AG09319 (cell line): ENCODE measurements at places on chromosomes 16 and 17.
A peak's percentile ranks its signal among the peaks of the same experiment; 100 is the strongest.

- DNase-seq = no peak
Measured at GRCh38 chr16:87929986-87930385, 6.3 kb downstream of the CA5A start.

DNA sequence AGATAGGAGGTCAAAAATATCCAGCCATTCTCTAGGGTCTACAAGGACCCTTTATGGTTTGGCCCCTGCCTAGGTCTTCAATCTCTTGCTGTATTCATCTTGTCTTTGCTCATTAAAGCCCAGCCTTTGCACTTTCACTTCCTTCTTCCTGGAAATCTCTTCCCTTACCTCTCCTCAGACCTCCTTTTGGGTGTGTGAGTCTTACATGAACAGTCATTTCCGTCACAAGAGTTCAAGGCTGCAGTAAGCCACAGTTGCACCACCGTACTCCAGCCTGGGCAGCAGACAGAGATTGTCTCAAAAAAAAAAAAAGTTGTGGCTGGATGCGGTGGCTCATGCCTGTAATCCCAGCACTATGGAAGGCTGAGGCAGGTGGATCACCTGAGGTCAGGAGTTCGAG is 6.0 kb upstream of the ATP1B2 start:
- no peak for DNase-seq

DNA sequence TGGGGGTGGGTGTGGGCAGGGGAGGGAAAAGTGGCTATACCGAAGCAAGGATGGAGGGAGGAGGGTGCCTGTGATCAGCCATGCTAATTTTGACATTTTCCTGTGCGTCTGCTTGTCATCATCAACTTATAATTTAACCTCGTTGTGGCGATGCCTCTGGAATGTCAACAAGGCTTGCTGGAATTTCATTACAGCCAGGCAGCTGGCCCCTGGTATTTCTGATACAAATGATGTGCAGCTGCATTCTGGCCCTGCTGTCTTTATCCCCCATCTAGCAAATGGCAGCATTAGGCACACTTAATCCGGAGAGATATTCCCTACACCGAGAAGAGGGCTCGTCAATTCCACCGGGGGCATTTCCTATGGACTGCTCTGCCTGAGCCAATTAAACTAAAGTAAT is 278.3 kb upstream of the CCL2 start:
- no peak for DNase-seq

- no peak for DNase-seq
Measured at GRCh38 chr17:47686664-47687327, 7.2 kb upstream of the TBKBP1 start.

GRCh38 chr17:15143524-15143923 is 121.6 kb downstream of the PMP22 start:
- DNase-seq = no peak

GRCh38 chr16:70416748-70417616 is 21.9 kb downstream of the ST3GAL2 start:
- DNase-seq = no peak

- DNase-seq = no peak
Measured at GRCh38 chr17:39352986-39353385, 48.4 kb downstream of the FBXL20 start.

DNA sequence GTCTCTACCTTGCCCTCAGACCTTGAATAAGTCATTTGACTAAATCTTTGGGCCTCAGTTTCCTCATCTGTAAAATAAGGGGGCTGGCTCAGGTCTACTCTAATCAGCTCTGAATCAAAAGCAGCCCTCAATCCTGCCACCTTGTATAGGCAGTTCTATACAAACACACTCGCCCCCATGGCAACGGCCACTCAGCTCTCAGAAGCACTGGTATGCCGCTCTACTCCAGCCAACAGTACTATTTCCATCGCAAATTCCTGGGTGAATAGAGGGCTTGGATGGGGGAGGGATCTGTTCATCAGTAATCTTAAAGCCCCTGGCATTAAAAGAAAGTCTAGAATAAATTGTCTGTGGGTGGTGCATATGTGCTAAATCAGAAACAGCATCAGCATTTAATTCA is 21.2 kb upstream of the TAOK1 start:
- no peak for DNase-seq

- no peak for DNase-seq
Measured at GRCh38 chr17:72236980-72237633, 116.3 kb downstream of the SOX9 start.

DNA sequence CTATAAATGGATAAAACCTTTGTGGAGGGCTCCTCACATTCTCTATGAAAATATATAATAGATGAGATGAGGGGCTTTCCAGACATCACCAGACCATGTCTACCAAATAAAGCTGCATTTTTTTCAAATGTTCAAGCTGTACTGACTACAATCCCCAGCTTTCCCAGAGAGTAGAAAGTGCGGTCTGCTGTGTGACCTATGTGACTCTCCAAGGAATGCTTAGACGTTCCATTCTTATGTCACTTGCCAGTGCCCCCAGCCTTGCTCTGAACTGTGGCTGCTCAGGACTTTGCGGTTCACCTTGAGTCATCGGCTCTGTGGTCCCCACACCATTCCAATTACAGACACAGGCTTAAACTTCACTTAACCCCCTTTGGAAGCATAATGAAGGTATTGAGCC is 47.8 kb upstream of the SCNN1B start:
- no peak for DNase-seq

- DNase-seq = no peak
Measured at GRCh38 chr16:29925105-29925756, 795 bp downstream of the KCTD13 start.

DNA sequence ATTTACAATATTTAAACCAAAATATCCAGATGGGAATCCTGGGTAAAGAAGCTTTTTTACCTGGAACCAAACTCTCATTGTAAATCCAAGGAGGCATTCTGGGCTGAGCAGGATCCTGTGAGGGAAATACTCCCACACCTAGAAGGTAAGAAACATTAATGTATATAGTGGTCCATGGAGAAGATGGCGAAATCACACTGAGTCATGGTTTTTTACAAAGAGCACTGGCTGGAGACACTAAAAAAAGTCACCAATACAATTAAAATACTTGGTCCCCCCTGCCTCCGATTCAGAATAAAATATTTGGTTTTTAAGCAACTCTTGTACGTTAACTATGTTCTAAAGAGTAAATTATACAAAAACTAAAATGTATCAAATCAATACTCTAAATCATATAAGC is 32.9 kb downstream of the SYNRG start:
- DNase-seq = no peak

GRCh38 chr17:16407911-16408588 is 7.3 kb upstream of the TRPV2 start:
- no peak for DNase-seq

GRCh38 chr16:333406-334094 is 19.0 kb downstream of the AXIN1 start:
- DNase-seq = no peak

GRCh38 chr17:78923660-78924453 is 1.3 kb downstream of the TIMP2 start:
- no peak for DNase-seq

- no peak for DNase-seq
Measured at GRCh38 chr17:27541301-27542023, 85.2 kb downstream of the KSR1 start.

DNA sequence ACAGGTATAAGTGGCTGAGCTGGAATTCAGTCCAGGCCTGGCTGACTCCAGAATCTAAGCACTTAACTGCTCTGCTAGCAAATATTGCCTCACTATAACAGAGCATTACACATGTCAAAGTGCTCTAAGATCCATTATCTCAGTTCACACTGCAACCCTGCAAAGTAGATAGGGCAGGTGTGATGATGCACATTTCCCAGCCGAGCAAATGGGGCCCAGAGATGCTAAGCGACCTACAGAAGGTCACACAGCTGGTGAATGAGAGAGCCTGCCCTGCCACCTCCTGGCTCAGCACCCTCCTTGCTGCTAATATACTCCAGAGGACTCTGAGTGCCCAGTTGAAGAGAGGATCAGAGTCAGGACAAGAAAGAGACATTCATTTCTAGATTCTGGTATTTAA is 73.6 kb upstream of the CCL1 start:
- no peak for DNase-seq

DNA sequence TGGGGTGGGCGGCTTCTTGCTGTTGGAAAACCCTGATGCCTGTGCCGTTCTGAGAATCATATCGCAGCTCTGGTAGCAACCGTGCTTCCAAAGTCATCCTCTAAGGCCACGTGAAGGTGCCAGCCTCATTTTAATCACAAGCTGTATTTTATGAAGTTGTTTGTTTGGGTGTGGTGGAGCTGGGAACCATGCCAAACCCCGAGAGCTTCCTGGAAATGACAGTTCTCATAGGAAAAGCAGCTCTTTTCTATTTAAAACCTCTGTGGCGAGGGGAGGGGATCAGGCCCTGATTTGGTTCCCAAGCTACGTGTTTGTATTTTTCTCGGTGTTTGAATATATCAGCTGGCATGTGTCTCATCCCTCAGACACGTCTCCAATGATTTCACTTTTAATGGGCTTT is 21.7 kb downstream of the KNOP1 start:
- peak; percentile 95 for DNase-seq

GRCh38 chr17:75589919-75590303 is 2.3 kb downstream of the MYO15B start:
- no peak for DNase-seq

DNA sequence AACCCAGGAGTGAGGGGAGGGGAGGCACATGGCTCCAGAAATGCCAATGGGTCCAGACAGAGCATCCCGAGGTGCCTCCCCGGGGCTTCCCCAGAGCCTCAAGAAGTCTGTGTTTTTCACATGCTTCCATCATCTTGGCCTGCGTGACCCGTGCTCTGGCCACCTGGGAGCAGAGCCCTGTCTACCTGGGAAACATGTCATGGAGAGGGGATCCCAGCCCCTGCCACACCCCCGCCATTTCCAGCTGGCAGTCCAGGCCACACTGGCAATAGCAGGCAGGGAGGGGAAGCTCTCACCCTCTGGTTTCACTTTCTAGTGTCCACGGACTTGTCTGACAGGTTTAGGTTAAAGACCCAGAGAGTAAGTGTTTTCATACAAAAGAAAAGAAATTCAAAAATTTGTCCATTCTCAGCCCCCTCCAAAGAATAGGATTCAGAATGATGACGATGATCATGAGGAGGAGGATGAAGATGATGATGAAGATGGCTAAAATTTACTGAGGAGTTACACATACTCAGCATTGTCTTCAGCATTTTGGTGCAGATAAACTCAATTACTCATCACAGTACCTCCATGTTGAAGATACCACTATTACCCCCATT is 9.0 kb downstream of the SMIM5 start:
- no peak for DNase-seq

DNA sequence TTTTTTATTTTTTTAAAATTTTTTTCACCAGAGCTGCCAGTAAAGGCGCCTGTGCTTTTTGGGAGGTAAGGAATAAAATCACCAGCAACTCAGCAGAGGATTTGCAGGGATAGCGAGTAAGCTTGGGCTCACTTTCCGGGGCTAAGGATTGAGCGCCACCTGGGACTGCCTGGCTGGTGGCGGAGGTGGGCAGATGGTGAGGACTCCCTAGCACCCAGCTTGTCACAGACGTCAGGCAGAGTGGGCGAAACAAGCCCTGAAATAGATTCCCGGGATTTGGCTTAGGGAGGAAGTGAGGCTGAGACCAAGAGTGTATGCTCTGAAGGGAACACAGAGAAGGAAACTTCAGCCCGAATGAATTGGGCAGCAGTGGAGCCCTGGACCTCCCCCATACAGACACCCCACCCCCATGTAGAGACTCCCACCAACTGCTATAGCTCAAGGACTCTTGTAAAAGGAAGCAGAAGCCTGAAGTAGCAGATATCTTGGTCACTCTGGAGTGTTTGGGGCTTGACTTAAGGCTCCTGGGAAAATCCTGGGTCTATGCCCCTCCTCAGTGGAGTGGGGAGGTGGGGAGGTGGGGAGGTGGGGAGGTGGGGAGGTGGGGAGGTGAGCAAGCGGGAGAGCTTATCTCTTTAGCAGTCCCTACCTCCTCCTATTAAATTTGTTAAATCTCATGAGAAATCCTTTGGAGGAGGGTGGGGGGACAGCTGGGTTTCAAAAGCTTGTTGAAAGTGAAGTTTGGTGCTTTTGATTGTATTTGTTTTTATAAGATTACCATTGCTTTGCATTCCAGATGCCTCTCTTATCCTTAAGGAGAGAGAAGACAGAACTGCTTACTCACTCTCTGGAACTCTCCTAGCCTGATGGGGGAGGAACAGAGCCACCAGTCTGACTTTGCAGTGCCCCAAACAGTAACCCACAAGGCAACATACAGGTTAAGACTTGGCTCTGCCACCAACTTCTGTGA is 8.2 kb downstream of the ARL4D start:
- peak; percentile 55 for DNase-seq

- DNase-seq = no peak
Measured at GRCh38 chr17:917391-917811, 62.2 kb downstream of the NXN start.

DNA sequence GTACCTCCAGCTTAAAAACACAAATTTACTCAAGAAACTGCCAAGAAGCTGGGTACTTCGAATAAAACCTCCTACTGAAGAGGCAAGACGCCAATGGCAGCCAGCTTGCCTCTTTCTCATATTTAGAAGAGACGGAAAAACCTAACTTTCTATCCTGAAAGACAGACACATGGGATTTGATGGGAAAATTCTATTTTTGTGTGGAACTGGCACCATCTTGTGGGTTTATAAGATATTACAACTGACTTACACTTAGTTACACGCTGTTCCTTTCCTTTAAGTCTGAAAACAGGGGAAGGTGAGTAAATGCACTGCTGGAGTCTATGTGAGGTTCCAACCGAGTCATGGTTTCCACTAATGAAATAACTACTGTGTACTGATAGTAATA is 10.3 kb downstream of the ZNF18 start:
- no peak for DNase-seq

DNA sequence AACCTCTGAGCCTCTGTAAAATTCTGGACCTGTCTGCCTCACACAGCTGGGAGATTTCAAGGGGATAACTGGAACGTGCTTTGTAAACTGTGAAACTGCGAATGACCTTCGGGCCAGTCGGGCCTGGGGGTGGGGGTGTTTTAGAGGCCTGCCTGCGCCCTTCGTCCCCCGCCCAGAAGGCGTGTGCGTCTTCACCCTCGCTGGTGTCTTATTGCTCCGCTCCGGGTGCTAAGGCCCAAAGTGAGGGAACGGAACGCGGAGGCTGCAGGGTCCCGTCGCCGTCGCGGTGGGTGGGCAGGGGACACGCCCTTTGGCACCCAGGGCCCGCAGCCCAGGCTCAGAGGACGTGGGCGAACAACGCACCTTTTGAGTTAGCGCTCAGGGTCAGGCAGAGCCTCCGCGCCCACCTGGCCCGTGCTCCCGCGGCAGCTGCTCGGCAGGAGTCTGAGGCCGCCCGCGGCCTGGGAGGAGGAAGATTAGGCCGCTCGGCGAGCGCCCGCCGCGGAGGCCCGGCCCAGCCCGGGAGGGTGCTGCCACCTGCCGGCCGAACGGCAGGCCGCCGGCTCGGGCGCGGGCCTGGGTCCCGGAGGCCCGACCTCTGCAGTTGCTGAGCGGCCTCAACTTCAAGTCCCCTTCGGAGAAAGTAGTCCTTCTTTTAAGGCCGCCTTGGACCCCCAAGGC is 29.7 kb downstream of the DCAKD start:
- DNase-seq = no peak

DNA sequence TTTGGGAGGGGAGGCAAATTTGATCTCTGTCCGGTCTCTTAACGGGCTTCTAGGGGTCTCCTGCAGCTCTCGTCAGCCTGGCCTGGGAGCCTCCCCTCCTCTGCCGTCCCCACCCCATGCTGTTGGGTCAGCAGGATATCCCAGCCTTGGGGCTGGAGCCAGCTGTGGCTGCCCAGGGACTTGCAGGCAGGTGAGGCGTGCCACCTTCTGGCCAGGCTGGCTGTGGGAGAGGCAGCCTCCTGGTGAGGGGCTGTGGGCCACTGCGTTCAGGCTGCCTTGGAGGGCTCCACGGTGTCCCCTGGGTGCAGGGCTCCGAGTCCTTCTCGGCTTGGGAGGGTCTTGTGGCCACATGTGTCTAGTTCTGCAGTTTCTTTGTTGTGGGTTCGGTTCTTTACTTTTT is 34.6 kb downstream of the TBCD start:
- DNase-seq = no peak

- DNase-seq = peak; percentile 15
Measured at GRCh38 chr17:49880291-49881053, 32.6 kb upstream of the TAC4 start.
